ENCODE measurements at places on chromosomes 6 and 20. TPM values are rescaled to one million over a fixed set of nuclear protein-coding genes. Genes with fewer than 3 reads are reported as not detected.

DNA sequence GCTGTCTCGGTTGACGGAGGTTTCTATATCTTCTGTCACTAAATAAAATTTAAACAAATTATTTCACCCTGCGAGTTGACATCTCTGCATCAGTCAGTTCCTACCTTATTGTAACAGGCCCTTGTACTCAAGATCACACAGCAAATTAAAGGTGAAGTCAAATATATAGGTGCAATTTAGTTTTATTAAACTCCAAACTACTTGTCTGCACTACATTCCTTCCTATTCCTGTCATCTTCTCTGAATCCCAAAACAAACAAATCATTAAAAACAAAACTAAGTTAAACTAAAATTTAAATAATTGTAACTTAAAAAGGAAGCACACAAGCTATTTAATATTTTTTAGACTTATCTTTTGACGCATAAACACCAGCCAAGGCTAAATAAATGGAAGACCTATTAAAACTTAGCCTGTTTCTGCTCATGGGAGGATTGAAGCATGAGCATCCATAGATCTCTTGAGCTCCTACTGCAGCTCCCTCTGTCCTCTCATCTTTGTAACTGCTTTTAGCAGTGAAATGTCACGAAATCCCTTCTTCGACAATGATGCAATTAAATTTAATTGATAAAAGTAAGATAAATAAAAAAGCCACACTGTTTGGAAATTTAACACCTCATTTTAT lies 1152.3 kb upstream of the GJE1 start:
- DNase-seq, result no peak

DNA sequence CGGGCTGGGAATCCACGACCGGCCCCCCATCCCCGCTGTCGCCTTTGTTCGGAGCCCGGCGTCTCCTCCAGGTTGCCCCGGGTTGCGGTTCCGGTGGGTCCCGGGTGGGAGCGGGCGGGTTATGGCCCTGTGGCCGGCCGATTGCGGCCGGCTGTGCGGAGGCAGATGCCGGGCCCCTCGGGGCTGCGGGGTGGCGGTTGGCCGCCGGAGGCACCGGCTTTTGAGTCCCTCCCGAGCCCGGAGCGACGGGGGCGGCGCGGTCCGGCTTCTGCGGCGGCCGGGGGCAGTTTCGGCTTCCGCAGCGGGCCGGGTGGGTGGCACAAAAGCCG lies 431 bp downstream of the LOC128125822 start:
- DNase-seq, result no peak

DNA sequence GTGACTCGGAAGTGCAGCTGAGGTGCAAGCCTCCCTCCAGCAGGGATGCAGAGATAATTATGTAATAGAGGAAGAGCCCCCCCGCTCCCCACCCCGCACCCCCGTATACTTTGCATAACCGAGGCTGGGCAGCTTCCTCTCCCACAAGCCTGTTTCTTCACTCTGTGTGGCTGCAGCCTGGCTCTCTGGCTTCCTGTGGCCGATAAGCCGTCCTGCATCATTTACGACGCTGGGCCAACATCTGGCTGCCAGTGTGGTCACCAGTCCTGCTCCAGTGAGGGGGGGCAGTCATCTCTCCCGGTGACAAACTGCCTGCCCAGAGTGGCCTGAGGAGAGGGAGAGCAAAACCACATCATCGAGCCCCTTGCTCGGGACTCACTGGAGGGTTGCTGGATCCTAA lies 59.2 kb downstream of the RBM38 start:
- DNase-seq, result no peak

The TAF4 gene
- total RNA-seq, result 2.8 TPM

DNA sequence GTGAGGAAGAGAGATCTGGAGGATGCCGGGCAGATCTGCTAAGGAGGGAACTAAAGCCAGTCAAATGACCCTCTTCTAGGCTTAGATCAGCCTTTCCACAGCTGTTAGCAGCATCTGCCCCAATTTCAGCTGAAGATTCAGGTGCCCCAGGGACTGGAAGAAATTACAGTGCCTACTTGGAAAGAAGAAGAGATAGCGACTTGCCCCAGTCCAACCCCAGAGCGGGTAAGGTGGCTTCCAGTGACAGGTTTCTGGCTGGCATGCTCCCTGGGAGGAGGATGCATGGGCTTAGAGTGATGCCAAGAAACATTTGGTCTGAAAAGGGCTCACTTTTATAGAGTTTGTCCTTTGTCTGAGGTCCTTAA lies 620 bp downstream of the TJAP1 start:
- DNase-seq, result no peak

The GPLD1 gene
- under 0.01 TPM for total RNA-seq

- DNase-seq, result no peak
Measured at GRCh38 chr6:28732052-28732451, 191.7 kb downstream of the TRIM27 start.

- DNase-seq, result peak; percentile 55
Measured at GRCh38 chr6:157832250-157832967, 9.4 kb downstream of the SNX9 start.

The DDO gene
- total RNA-seq, result 8.7 TPM

The ADTRP gene
- total RNA-seq, result 1.3 TPM

GRCh38 chr6:119133400-119133799 lies 54.9 kb upstream of the FAM184A start:
- no peak for DNase-seq

GRCh38 chr20:54004445-54004844 lies 65.9 kb downstream of the BCAS1 start:
- DNase-seq, result no peak

The MACROD2 gene
- total RNA-seq, result 1.0 TPM

The BPIFB4 gene
- not detected for total RNA-seq

The TMC2 gene
- total RNA-seq, result under 0.01 TPM

- peak; percentile 44 for DNase-seq
Measured at GRCh38 chr20:34475979-34476736, 40.1 kb upstream of the DYNLRB1 start.

DNA sequence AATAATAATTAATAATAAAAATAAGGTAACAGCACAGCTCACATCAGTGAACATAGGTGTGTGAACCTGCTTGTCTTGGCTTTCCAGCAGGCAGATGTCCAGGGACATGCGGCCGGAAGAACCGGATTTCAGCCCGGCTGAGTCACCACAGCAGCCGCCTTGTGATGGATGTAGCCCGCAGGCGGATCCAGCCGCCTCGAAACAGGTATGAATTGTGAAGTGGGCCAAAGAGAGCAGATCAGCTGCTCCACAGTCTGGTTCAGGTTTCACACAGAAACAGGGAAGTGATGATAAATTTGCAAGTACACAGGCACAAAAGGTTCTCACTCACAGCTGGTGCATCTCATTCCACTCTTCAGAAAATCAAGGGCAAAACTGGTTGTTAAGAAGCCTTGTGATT lies 55.1 kb downstream of the ID4 start:
- DNase-seq, result no peak
